Fibroblast of the conjunctiva (primary cell): ENCODE measurements at places on chromosomes 4 and X.

DNA sequence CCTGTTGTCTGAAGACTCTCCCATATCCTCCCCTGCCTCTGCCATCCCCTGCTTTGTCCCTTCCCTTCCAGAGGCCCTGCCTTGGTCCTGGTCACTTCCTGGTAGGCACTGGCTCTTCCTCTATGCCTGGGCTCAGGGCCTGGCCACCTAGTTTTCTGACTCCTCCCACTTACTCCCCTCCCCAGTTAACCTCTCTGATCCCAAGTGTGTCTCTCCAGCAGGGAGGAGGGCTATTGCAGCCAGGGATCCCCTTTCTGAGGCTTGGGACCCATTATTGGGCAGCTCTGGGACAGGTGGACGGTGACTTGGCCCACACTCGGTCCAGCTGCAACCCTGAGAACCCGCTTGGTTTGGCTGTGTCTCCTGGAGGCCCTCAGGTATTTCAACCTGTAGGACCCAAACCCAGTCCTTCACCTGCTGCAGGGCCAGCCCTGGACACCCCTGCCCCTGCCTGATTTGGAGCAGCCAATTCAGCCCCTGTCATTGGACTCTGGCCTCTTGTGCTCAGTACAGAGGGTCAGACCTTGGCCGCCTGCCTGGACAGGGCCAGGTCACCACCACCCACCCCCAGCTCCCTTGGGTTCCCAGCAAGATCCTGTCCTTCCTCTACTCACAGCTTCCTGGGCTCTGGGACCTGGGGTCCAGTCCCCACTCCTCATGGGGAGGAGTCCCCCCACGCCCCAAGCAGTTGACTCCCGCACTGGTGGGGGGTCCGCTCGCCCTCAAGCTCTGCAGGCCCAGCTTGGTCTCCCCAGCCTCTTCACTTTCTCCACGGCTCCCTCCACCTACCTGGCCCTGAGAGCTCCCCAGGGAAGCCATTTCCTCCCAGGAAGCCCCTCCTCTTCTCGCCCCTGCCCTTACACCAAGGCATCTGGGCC, 1.1 kb upstream of the SH3BP2 start:
- DNase-seq = no peak

DNA sequence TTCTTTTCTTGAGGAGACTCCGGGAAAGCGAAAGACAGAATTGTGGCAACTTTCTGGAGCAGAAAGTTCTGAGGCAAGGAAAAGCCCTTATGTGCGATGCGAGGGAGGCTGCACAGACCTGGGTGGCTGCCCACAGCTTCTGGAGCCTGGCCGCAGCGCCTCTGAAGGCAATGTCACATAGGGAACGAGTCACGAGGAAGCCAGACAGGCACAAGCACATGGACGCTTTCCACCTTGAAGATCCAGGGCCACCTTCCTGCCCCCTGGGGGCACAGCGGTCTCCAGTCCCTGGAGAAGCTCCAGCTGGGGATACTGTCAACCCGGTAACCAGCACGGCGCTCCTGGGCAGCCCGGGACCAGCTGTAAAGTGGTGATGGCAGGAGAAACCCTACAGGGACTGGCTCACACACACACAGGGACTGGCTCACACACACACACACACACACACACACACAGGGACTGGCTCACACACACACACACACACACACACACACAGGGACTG, 69.8 kb downstream of the MTNR1A start:
- no peak for DNase-seq

GRCh38 chr4:48047896-48048295, 31.3 kb downstream of the NIPAL1 start:
- no peak for DNase-seq

GRCh38 chr4:2811830-2812611, 19.1 kb downstream of the SH3BP2 start:
- no peak for DNase-seq

DNA sequence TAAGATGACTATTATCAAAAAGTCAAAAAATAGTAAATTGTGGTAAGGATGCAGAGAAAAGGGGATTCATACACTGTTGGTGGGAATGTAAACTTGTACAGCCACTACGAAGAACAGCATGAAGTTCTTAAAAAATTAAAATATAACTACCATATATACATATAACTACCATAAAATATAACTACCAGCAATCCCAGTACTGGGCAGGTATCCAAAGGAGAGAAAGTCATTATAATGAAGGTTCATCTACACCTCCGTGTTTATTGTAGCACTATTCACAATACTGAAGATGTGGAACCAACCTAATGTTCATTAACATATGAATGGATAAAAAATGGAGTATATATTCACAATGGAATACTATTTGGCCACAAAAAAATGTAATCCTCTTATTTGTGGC, 360.9 kb upstream of the CT83 start:
- DNase-seq = no peak

DNA sequence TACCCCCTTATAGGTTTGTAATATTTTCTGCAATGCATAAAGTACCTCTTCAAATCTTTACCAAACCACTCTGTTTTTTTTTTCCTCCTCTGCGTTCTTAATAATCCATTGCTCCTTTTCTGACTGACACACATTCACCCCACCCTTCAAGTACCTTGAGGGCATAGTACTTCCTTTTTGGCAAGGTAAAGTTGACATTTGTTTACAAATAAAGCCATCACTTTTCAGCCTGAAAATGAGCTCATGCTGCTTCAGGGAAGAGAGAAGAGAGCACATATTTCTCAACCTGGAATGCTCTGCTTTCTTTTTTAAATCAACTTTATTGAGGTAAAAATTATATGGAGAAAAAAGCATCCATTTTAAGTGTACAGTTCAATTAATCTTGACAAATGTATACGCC, 113.9 kb downstream of the AGTR2 start:
- DNase-seq = no peak

GRCh38 chrX:124328765-124329164, 3.7 kb upstream of the TEX13D start:
- DNase-seq = no peak

DNA sequence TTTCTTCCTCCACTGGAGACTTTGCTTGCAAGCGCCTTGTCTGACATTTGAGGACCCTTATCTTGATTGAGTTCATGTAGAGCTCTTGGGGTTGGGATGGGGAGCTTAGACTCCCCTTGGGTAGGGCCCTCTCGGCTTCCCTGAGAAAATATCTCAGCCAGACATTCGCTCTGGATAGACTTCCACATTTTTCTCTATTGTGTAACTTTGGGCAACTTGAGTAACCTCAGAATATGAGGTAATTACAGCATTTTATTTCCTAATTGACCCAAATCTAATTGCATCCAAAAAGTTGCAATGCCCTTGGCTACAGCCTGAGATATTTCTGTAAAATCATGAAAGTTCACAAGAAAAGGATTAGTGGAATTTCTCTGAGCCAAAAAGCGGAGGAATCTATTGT, 102.8 kb upstream of the MXRA5 start:
- DNase-seq = no peak

DNA sequence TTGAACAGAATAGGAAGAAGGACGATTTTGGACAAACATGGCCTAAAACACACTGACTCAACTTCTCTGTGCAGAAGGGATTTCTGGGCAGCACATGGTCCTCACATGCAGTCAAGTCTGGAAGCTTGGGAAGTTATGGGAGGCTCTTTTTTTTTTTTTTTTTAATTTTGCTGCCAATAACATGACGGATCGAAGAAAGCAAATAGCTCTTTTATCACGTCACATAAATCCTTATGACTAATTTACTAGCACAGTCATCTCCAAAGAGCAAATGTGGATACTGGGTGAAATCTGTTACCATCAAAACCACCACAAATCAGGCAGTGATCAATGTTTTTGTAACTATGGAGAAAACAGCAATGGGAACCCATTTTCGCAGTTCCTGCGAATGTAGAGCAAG, 193.3 kb upstream of the FAM9B start:
- no peak for DNase-seq

- no peak for DNase-seq
Measured at GRCh38 chr4:111537871-111538270, 607.4 kb upstream of the FAM241A start.

DNA sequence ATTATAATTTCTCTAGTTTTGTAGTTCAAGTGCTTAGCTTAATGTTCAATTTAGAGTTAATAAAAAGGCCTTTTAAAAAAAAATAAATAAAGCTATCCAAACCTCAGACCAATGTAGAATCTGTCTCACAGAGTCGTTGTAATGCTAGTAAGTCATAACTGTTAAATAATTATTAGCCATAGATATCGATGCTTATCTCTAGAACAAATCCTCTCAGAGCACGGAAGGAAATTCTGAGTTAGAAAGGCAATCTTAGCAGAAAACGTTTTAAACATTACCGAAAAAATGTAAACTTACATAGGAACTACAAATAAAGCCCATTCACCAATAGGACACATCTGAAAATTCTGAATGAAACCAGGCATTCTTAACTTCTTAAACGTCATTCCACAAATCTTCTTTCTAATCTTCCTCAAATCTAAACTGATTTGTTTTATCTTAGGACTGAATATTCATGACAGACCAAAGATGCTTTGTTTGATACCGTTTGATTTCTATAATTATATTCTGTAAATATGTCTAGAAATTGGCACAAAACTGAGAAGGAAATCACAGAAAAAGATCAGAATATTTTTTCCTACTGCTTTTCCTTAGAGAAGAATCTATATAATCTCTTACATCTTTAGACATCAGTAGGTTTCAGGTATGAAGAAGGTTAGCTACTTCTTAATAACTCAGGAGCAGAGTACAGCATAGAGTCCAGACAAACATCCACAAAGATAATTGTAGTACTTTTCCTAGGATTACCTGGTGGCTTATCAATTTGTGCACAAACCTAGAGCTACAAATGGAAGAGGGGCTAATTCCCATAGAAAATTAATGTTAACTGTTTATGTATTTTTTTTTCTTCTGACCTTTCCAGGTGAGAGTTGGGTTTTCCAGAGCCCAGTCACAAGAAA, 140.7 kb downstream of the BTC start:
- no peak for DNase-seq
